Stimulated activated CD4-positive, alpha-beta T cell treated with anti-CD3 and anti-CD28 coated beads, TNF-alpha, amount 100 ng/mL, for 1 hour (primary cell): ENCODE measurements at places on chromosomes 5 and 9.

DNA sequence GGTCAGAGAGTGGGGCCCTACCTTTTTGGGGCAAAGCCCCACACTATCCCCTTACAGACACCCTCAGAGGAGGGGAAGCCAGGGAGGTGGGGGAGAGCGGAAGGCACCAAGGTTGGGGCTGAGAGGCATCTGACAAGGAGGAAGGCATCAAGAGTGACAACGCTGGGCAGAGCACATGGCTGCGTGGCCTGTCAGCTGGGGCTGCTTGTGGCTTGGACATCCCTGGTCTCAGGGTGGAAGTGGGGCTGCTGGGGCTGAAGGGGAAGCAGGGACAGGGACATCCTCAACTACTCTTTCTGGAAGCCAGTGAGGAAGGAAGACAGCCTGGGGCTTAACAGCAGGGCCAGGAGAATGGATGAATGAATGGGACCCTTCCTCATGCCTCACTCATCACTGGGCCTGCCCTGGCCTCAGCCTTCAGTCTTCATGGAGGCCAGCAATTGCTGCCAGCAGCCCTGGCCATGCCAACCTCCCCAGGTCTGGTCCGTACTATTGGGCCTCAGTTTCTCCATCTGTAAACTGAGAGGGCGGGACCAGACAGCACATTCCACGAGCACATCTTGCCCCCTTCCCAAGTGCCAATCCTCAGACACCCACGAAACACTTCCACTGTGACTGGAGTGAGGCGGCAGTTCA, 993 bp upstream of the RALGDS start:
- no peak for DNase-seq

DNA sequence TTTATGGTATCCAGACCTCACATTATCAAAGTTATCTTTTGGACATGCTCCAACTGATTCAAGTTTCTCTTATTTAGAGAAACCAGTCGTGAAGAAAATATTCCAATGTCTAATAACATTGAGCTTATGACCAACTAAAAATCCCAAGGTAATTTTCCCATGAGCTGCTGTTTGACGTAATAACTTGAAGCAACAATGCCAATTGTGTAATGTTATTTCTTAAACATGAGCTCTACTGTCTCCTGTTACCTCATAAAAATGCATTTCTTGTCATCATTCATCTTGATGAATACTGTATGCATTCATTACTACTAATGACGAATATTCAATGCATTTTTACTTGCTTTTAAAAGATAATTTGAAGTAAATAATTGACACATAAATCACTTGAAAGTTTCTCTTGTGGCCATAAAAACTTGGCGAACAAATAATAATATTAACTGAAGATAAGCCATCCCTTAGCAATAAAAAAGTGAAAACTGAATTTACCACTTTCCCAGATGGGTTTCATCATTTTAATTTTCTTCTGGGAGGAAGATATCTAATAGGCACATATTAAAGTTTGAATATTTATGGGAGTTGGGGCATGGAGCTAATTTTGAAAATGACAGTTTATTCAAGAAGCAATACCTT, 424 bp upstream of the MARCOL start:
- no peak for DNase-seq

DNA sequence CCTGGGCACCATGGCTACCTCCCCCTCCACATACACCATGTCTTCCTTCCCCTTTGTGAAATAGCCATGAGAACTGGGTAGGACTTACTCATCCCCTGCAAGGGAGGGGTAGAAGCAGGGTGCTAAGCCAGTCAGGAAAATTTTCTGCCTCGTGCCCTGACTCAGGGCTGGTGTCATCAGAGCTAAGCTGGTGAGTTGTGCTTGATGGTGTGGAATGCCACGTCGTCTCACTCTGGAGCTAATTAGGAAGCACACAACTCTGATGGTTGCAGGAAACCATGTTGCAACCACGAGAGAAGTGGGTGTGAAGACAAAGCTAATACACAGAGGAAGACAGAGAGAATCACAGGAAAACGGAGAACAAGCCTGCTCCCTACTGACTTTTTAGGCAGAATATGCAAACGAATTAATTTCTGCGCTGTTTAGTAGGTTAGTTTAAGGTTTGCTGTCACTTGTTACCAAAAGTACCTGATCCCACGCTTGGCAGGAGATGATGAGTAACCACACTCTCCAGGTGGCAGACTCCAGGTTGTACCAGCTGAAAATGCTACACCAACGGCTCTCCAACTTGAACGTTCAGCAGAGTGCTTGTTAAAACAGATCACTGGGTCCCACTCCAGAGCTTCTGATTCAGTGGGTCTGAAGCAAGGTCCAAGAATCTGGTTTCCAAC, 54.5 kb downstream of the STK10 start:
- DNase-seq = no peak

DNA sequence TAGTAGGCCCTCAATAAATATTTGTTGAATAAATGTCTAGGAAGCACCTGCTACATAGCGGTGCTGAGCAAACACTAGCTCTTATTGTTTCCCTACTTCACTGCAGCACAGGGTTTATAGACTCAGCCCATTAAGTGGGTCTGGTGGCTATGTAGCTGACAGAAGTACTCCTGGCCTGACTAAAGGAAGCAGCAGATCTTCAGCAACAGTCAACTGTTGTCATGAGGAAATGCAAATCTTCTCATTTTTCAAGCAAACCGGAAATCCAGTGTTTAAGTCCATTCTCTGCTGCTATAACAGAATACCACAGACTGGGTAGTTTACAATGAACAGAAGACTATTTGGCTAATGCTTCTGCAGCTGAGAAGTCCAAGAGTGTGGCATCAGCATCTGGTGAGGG, 2.8 kb upstream of the TEX10 start:
- DNase-seq = no peak

- no peak for DNase-seq
Observed at GRCh38 chr9:69380811-69381210, 55.8 kb downstream of the ENTREP1 start.

GRCh38 chr9:16236882-16237281, 633.6 kb downstream of the BNC2 start:
- no peak for DNase-seq

GRCh38 chr9:119333507-119334229, 35.6 kb downstream of the BRINP1 start:
- DNase-seq = no peak

DNA sequence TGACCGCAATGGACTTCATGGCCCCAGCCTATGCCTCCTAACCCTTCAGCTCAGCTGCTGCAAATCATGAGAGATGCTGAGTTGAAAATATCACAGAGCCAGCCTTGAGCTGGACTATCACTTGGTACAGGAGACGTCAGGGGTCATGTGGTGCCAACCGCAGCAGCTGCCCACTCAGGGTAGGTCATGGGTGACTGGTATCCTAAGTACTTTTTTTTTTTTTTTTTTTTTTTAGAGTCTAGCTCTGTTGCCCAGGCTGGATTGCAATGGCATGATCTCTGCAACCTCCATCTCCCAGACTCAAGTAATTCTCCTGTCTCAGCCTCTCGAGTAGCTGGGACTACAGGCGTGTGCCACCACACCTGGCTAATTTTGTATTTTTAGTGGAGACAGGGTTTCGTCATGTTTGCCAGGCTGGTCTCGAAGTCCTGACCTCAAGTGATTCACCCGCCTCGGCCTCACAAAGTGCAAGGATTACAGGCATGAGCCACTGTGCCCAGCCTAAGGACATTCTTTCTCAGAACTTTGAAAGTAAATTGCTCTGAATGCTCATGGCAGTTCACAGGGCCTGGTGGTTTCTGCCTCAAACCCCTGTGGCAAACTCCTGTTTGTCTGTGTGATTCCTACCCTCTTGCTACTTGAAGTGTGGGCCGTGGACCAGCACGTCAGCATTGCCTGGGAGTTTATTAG, 21.3 kb downstream of the WWC1 start:
- DNase-seq = no peak

- DNase-seq = no peak
Observed at GRCh38 chr9:114016101-114016500, 62.0 kb downstream of the AMBP start.

DNA sequence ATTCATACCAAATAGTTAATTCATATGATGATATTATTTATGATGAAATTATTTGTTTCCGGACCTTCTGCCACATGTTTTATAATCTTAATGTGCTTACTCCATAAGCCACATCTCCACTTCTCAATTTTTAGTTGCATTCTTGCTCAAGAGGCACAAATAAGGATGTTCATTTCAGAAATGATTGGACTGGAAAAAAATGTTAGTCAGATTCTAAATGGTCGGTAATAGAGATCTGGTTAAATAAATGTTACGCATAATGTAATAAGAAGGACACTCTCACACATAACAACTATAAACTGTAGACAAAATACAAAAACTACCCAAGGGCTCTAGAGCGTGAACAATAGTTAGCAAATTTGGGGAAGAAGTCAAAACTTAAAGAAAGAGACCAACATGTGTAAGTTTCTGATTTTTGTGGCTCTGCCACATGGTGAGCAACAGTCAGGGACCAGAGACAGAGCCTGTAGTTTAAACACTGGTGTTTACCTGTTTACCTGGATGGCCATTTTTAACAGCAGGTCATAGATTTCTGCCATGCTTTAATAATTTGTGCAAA, 554.3 kb upstream of the CLINT1 start:
- no peak for DNase-seq

- DNase-seq = no peak
Observed at GRCh38 chr5:16464664-16465543, 696 bp downstream of the ZNF622 start.

DNA sequence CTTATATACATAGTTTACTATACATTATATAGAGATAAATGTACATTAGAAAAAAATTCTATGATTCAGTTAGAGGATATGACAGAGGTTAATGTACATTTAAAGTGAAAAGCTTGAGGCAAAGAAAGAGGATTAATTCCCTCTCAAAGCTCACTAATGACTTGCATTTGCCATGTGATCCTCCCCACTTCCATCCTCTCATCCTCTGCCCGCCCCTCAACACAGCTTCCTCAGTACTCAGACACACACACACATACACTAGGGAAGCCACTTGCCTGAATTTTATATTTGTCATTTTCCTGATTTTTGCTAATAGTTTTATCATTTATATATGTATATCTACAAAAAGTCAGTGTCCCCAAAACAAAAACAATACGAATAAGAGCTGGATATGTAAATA, 764.5 kb downstream of the EFNA5 start:
- no peak for DNase-seq

GRCh38 chr5:148841519-148841918, 15.1 kb downstream of the ADRB2 start:
- no peak for DNase-seq

DNA sequence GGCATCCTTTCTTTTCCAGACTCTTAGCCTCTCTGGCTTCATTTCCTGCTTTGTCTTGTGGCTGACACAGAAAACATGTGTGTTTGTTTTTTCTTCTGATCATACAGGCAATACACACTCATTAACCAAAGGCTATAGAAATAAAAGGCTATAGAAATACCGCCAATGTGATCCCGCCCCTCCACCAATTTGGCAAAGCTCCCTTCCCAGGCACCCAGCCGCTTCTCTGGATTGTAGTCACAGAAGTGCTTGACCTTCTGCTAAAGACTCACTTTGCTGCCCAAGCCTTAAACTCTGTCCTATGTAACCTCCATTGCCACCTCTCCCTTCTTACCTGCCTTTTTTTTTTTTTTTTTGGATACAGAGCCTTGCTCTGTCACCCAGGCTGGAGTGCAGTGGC, 5.3 kb downstream of the TXNDC15 start:
- no peak for DNase-seq

DNA sequence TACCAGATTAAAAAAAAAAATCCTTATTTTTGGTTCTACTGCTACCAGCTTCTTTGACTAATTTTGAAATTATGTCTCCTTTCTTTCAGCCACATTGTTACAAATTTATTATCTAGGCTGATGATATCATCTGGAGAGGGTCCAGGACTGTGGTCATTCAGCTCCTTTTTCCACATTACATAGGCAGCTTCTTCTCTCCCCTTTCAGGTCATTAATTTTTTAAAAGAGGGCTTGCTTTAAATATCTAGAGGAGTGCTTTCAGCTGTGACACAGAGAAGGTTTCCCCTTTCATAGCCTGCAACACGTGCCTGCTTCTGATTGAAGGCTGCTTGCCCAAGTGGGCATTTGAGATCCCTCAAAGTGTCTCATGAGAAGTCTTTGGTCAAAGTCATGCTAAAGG, 155.7 kb upstream of the PAPPA start:
- no peak for DNase-seq

DNA sequence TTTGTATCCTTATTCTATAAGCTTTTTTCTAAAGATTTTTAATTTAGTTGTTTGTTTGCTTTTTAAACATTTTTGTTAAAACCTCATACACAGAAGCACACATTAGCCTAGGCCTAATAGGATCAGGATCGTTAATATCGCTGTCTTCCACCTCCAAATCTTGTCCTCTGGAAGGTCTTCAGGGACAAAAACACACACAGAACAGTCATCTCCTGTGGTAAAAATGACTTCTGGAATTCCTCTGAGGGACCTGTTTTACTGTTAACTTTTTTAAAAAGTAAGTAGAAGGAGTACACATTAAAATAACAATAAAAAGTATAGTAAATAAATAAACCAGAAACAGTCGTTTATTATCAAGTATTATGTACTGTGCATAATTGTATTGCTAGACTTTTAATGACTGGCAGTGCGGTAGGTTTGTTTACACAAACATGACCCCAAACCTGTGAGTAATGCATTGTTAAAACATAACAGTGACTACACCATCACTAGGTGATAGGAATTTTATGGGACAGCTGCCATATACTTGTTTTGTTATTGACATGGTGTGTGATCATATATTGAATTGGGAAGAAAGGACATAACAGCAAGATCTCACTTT, 109.6 kb downstream of the ZCCHC7 start:
- no peak for DNase-seq

DNA sequence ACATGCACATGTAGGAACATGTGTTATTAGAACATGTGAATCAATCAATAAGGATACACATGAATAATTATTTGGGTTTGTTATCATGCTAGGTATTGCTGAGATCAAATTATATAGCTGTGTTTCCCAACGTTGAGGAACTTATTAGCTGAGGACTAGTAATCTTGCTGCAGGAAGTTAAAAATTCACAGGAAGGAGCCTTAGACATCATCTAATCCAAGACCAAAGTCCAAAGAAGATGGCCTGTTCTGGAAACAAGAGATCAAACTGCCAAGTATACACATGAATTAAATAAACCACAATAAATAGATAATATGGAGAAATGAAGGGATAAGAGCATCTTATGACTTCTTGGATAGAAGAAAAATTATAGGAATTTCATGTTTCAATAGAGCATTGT, 19.9 kb downstream of the POU5F2 start:
- DNase-seq = no peak

DNA sequence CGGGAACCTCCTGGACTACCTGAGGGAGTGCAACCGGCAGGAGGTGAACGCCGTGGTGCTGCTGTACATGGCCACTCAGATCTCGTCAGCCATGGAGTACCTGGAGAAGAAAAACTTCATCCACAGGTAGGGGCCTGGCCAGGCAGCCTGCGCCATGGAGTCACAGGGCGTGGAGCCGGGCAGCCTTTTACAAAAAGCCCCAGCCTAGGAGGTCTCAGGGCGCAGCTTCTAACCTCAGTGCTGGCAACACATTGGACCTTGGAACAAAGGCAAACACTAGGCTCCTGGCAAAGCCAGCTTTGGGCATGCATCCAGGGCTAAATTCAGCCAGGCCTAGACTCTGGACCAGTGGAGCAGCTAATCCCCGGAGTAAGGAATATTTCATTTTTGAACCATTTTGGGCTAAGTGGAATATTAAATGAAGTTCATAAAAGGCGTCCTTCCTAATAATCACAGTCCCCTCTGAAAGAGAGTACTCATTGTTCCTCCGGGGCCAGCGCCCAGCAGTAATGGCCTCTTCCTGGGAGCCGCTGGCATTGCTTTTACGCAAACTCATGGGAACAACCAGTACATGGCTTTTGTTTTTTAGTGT, 23.6 kb downstream of the QRFP start:
- DNase-seq = no peak
